ENCODE measurements at places on chromosomes 11 and 22.

DNA sequence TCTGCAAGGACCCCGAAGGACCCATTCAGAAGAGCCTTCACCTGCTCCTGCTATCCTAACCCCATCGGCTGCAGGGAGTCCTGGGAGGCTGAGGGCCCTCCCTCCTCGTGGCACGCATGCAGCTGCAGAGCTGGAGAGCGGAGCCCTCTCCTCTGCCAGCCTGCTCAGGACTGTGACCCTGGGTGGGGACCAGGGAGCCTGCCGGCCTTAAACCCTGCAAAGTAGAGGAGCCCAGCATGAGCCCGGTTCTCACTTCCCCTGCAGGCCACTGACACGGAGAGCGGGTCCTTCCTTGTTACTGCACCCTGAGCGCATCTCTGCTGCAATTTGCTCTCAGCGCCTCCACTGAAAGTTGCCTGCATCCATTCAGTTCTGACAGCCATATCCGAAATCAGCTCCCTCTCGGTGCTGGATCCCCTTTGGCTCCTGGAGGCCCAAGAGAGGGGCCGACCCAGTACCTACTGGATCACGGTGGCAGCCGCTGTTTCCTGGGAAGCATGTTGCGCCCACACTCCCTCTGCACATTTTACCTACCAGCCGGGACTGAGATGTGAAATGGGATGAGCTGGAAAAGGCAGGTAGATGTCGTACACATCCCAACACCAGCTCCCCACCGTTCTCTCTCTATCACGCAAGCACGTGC lies 312.1 kb downstream of the NTM start:
- DNase-seq: no peak

DNA sequence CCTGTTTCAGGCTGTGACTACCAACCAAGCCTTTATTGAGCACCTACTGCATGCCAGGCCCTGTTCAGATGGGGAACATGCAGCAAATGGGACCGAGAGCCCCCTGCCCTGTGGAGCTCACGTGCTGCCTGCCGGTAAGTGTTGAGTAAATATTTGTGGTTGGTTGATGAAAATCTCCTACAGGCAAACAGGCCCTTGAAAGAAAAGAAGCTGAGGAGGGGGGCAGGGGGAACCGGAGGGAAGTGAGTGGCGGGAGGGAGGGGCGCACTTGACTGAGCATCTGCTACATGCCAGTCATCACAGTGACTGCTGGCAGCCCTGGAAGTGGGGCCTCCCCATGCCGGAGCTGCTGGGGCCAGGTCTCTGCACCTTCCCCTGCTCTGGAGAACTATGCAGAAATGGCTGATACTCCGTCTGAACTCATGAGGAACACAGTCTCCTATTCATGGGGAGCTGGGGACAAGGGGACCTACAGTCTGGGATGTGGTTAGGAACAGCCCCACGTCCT lies 34.2 kb downstream of the MACROD1 start:
- peak; percentile 65 for DNase-seq

- no peak for DNase-seq
These were observed 6.3 kb downstream of the BEST1 start for GRCh38 chr11:61956191-61957020.

DNA sequence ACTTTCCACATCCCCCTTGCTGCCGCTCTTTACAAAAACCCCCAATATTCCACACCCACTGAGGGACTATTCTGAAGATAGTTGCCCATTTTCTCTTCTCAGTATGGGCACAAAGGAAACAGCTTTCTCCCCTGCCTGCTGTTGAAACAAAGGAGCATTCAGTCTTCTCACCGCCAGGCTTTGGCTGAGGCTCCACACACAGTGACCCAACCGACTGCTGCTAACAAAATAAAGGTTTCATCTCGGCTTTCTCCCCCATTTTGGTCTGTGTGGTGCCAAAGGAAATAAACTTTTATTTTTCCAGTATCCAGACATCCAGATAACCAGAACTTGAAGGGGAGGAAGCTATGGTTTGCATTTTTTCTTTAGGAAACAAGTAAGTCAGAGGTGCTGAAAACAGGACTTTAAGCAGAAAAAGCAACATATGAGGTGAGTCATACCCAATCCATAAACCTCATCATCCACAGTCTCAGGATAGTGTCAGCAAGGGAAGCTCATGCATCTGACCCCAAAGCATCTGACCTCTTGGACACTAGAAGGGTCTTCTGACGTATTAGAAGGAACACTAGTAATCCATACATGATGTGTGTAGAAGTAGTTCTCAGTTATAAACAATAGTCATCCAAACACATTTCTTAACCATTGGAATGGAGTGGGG lies 6.4 kb downstream of the CLMP start:
- DNase-seq: peak; percentile 15

DNA sequence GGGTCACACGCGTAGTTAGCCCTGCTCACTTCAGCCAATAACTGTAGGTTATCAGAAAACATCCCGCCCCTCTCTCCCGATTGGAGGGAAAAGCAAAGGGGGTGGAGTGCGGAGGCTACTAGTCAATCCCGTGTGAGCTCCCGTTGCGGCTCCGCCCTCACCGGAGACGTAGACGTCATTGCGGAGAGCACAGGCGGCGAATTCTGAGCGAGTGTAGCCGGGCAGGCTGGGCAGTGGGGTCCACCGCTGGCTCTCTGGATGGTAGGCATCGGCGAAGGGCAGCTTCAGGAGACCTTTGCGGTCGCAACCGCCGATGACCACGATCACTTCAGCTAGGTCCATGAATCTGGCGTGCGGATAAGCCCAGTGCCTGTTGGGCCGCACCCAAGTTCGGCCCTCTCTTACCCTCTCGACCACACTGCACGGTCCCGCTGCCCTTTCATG lies 4.7 kb downstream of the KLHL35 start:
- no peak for DNase-seq

DNA sequence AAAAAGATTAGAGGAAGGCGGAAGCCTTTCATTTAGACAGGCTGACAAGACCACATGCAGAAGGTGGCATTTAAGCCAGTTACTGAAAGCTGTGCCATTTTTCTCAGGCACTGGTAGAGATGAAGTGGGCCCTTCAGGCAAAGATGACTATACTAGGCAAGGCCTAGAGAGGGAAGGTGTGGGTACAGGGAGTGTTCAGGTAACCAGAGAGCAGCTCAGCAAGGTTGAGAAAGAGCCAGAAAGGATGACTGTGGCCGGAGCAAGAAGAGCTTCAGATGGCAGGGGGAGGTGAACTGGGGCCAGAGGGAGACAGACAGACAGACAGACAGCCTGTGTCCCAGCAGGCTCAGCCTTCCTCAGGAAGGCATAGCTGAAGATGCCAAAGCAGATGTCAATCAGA lies 88.1 kb upstream of the NARS2 start:
- no peak for DNase-seq

GRCh38 chr11:82937554-82937953 lies 36.0 kb downstream of the DDIAS start:
- DNase-seq: no peak

DNA sequence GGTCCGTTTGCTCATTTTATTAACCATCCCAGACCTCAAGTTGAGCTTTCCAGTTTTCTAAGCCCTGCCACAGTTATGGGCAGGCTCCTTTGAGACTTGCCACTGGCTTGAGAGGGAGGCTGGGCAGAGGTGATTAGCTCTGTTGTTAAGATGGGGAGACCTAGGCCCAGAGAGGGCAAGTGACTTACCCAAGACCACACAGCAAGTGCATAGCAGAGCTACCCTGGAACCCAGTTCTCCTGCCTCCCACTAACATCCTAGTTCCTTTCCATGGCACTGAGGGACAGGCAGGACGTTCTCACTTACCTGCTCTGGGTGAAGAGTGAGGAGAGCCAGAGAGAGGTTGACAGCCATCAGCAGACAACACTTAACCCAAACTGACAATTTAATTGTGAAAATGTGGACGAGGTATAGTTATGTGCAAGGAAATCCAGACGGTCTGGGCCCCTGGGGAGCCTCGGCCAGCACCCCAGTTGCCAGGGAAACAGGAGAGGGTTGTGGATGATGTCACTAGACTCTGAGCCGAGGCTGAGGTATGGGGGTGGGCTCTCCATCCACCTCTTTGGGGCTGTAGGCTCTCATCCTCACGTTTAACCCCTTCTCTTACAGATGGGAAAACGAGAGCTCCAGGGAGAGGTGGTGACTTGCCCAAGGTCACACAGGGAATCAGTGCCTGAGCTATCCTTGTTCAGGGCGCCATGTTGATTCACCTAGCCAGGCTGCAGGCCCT lies 12.3 kb upstream of the WNT11 start:
- DNase-seq: no peak

DNA sequence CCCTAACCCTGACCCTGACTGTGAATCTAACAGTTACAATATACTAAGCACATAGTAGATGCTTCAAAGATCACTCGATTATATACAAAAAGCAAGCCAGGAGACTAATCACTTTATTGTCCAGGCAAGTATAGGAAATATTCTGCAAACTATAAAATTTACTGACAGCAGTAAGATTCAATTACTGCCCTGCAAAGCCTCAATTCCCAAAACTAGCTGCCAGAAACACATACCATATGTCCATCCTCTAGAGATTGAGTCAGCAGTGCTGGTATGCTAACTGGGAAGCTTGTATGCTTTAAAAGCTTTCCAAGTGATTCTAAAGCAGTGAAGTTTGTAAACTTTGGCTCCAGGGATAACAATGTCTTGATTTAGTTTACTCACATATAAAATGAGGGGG lies 26.1 kb downstream of the CSTF3 start:
- DNase-seq: no peak

GRCh38 chr22:24803064-24803542 lies 2.9 kb upstream of the SGSM1 start:
- no peak for DNase-seq

- DNase-seq: no peak
These were observed 567.0 kb upstream of the CADM1 start for GRCh38 chr11:116071241-116071640.

GRCh38 chr11:88315981-88316441 lies 21.5 kb downstream of the CTSC start:
- DNase-seq: no peak

DNA sequence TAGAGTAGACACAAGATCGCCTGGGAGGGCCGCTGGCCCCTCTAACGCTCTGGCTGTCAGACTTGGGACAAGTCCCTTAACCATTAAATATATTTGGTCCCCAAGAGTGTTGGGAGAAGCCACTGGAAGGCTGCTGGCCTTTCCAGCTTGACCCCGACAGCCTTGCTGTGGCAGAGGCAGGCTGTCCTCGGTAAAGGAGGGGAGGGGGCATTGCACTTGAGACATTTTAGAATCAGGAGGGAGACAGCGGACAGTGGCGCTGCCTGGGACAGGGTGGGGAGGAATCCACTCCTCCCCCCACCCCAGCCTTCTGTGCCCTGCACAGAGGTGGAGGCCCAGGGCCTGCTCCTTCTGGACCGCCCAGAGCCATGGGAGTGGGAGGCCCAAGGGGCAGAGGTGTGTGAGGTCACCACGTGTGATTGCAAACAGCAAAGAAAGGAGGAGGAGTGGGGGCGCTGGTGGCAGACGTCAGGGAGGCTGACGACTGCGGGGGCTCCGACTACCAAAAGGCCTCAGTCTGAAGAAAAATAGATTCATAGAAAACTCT lies 28.9 kb downstream of the APOL1 start:
- DNase-seq: no peak

GRCh38 chr11:11351042-11351586 lies 1.9 kb downstream of the CSNK2A3 start:
- DNase-seq: no peak

GRCh38 chr22:46985507-46985882 lies 223.0 kb downstream of the TBC1D22A start:
- DNase-seq: no peak

GRCh38 chr11:6225896-6226295 lies 8.5 kb downstream of the FHIP1B start:
- DNase-seq: no peak

DNA sequence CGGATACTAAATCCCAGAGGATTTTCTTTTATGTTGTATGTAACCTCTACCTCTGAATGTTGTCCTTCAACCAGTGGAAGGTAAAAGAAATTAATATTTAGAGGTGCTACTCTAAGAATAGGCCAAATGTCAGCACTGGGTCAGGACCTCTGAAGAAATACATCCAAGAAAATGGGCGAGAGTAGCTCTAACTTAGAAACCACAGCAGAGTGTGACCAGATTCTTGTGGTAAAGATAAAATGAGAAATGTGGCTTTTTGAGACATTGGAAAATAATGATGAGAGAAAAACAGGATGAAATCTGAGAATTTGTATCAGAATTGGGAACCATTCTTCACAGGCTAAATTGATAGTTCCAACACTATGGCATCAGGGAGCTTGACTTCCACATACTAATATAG lies 63.5 kb downstream of the CSTPP1 start:
- no peak for DNase-seq

GRCh38 chr11:110355011-110355744 lies 58.8 kb upstream of the RDX start:
- no peak for DNase-seq

DNA sequence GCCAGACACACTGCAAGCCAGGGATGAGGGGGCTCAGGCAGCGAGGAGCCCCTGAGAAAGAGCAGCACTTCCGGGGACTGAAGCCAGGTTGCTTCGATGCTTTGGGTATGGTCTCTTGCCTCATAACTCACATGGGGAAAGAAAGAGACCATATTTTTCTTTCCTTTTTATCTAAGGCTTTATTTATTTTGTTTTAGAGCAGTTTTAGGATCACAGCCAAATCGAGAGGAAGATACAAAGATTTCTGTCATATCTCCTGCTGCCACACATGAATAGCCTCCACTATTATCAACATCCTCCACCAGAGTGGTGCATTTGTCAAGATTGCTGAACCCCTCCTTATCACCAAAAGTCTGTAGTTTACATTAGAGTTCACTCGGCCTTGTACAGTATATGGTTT lies 24.3 kb upstream of the ADSL start:
- no peak for DNase-seq

DNA sequence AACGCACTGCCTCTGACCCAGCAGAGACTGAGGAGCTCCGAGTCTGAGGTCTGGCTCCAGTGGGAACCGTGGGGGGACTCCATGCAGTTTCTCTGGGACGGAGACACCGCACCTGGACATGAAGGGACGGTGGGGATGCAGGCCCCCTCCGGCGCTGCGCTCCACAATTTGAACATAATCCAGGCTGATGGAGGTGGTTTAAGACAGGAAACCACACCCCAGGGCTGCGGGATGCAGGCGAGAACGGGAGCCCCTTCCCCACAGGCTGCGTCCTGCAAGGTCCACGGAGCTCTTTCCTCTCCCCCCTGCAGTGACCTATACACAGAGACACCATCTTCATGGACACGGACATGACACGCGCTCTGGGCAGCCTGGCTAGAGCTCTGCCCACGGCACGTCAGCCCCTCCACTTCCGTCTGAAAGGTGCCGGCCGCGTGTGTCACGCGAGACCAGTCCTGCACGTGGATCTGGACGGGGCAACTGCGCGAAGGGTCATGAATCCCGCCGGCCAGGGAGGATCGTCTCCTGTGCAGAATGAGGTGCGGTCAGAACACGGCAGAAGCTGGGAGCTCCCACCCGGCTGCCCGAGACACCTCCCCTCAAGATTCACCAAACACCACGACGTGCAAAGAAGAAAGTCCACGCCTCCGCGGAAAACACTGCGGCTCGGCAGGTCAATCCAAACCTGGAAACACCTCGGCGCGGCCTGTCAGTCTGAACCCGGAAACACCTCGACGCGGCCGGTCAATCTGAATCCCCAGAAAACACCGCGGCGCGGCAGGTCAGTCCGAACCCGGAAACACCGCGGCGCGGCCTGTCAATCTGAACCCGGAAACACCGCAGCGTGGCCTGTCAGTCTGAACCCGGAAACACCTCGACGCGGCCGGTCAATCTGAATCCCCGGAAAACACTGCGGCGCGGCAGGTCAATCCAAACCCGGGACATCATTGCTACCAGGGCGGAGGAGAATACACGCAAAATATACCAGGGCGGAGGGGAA lies 212.4 kb downstream of the BRD1 start:
- no peak for DNase-seq

Data from NCI-H1092 (cell line).